ENCODE measurements at places on chromosomes 12 and 14.

GRCh38 chr12:130696379-130697100, 19.6 kb downstream of the RIMBP2 start:
- DNase-seq: no peak

DNA sequence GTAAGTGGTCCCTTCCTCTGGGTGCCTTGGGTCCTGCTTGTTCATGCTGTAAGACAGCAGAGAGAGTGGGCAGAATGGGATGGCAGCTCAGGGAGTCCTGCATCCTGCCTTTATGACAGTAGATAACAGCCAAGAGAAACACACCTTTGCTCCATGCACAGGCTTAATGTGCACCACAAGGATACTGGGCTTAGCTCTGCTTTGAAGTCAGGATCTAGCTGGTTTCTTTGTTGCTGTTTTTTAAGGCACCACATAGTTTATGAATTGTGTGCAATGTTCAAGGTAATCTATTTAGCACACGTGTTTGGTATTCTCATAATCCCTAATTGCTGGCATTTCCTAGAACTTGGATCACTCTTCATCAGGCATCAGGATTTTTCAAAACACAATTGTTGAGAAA, 239.5 kb upstream of the DCN start:
- no peak for DNase-seq

DNA sequence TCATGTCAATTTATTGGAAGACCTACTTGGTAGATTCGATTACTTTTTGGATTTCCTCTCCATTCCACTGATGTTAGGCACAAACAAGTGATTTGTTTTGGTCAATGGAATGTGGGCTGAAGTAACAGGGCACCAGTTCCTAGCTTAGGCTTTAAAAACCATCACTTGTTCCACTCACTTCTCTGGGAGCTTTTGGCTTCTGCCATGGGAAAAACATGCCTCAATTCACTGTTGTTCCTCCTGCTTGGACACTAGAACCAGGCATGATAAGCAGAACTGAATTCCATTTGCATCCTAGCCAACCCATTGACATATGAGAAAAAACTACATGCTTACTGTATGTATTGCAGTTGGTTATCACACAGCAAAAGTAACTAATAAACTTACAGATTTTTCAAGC, 47.8 kb downstream of the LLPH start:
- DNase-seq: no peak

- no peak for DNase-seq
Measured at GRCh38 chr14:103296987-103297386, 37.0 kb upstream of the EIF5 start.

DNA sequence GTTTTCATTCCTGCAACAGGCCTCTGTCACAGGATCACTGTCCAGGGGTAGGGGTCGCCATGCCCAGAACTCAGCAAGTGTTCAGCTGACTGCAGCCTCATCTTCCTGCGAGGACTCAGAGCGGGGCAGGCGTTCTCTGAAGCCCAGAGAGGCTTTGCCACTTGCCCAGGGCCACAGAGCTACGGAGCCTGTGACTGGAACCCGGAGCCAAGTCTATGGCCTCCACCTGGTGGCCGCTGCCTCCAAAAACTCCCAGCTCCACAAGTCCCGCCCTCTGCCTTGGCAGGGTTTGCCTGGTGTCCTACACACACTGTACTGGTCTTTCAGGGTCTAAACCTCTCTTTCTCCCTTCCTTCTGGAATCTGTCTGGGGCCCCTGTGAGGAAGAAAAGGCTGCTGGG, 8.7 kb upstream of the PPP1R13B start:
- DNase-seq: no peak

DNA sequence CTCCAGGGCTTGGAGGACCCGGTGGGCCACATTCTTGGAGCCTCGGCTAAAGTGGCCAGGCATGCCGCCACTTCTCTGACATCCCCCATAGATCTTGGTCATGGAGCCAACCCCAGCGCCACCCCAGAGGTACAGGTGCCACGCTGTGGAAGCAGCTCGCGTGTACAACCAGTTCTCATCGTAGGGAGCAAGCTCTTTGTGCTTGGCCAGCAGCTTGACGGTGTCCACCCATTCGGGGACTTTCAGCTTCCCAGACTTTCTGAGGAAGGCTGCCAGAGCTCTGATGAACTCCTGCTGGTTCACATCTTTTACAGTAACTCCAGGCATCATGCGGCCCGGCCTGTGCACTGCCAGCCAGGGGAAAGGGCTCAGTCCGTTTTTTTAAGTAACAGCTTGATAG, 29.3 kb upstream of the EAPP start:
- no peak for DNase-seq

GRCh38 chr14:29906256-29906870, 21.3 kb downstream of the PRKD1 start:
- no peak for DNase-seq

- DNase-seq: no peak
Measured at GRCh38 chr12:1126091-1126490, 135.1 kb downstream of the ERC1 start.

GRCh38 chr12:53181935-53182334, 1.2 kb upstream of the CSAD start:
- no peak for DNase-seq

GRCh38 chr14:92225731-92226130, 97.2 kb upstream of the SLC24A4 start:
- no peak for DNase-seq

- no peak for DNase-seq
Measured at GRCh38 chr14:42802346-42802745, 1195.7 kb downstream of the LRFN5 start.

- DNase-seq: no peak
Measured at GRCh38 chr12:27480016-27480415, 33.5 kb downstream of the SMCO2 start.

- DNase-seq: no peak
Measured at GRCh38 chr14:68124979-68125731, 305.6 kb downstream of the RAD51B start.

- no peak for DNase-seq
Measured at GRCh38 chr12:13093191-13093847, 10.1 kb downstream of the GSG1 start.

DNA sequence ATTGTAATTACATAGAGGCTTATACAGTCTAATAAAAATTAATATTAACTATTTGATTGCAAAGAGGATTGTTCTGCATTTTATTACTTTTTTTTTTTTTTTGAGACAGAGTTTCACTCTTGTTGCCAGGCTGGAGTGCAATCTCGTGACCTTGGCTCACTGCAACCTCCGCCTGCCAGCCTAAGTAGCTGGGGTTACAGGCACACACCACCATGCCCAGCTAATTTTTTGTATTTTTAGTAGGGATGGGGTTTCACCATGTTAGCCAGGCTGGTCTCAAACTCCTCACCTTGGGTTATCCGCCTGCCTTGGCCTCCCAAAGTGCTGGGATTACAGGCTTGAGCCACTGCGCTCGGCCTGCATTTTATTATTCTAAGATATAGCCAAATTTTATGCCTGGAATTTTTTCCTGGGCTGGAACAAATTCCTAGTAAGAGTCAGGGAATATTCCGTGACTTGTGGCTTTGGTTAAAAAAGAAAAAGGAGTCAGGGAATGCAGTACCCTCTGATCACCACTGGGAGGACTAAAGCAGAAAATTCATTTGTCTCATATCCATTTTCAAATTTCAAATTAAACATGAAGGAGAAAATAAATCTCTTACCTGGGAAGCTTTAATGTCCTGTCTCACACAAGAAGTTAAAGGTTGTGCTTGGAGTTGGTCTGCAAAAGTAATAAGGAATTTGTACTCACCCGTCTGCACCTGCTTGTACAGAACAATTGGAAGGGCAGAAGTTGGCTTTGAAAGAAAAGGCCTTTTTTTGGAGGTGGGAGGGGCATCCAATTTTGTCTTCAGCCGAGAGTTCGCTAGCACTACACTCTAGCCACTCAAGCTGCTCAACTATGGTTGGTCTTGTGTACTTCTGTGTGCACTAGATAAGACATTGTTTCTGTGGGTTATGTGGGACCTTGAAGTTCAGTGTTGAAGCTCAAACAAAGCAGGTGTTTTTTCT, 8.7 kb downstream of the MARK3 start:
- DNase-seq: no peak

GRCh38 chr12:67356380-67356774, 87.2 kb downstream of the CAND1 start:
- no peak for DNase-seq

- DNase-seq: no peak
Measured at GRCh38 chr12:107526555-107527180, 158.9 kb upstream of the PWP1 start.

DNA sequence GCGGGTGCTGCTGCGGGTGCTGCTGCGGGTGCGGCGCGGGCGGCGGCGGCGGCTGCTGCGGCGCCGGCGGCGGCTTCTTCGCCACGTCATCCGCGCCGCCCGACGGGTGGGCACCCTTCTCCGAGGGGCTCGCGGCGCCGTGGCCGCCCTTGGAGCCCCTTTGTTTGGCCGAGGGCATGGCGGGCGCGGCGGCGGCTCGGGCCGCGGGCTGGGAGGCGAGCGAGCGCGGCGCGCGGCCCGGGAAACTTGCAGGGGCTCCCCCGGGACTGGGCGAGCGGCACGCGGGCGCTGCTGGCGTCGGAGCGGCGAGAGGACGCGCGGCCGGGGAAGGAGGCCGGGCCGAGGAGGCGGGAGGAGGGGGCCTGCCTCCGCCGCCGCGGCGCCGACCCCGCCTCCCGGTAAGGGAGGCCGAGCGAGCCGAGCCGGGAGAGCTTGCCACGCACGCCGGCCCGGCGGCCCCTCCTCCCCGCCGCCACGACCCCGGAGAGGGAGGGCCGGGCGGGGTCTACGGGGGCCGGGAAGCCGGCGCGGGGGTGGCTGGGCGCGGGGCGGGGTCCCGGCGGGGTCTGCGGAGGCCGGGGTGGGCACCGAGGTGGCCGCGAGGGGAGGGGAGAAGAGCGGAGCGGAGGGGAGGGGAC, at the start of gene CKAP4:
Gene CKAP4 (minus strand): TSS at position 347 of the 638 bp plus-strand sequence. CDS start 169 bp downstream, at position 178.
- peak; percentile 65 for DNase-seq

GRCh38 chr12:15428632-15429031, 106.3 kb downstream of the PTPRO start:
- no peak for DNase-seq

GRCh38 chr14:77208291-77208978, 26.8 kb downstream of the TMEM63C start:
- peak; percentile 87 for DNase-seq

- DNase-seq: no peak
Measured at GRCh38 chr12:110286623-110287022, 5.6 kb downstream of the ATP2A2 start.

GRCh38 chr12:57826966-57827365, 8.4 kb upstream of the AVIL start:
- no peak for DNase-seq

GRCh38 chr12:104682790-104683279, 226.1 kb downstream of the CHST11 start:
- no peak for DNase-seq

GRCh38 chr12:126781593-126781992, 1485.4 kb upstream of the TMEM132C start:
- DNase-seq: no peak

DNA sequence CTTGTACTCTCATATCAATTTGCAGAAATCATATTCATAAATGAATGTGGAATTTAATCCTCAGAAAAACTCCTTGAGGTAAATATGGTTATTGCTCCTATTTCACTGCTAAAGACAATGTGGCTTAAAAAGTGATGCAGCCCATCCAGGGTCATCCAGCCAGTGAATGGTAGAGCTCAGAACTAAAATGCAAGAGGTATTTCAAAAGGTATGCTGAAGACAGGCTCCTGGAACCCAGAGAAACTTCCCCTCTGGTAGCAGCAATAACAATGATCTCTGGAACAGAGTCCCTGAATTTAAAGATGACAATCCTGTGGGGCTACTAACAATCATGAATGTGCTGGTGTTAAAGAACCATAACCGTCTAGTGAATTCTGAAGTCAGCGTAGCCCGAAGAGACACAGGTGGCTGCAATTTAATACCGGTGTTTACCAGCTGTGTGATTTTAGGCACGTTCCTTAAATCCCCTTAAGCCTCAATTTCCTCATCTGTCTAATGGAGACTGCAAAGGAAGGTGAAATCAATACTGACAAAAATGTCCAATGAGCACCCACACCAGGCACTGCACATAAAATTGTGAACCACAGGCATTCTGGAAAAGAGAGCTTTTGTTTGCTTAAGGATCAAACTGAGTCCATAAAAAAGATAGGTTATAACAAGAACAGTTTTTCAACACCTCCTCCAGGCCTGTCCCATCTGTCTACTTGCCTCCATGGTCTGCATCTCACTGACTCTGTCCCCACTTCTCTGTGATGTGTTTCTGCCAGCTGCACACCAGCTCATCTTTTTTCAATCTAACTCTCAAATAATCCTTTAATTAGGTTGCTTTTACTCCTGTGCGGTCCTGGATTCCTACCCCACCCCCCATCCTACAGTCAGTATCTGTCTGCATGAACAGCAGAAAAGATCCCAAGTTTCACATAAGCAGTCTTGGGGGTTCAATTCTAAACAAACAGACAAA, 10.5 kb downstream of the TM7SF3 start:
- no peak for DNase-seq

- DNase-seq: no peak
Measured at GRCh38 chr14:69880044-69880487, 850 bp downstream of the SMOC1 start.

- DNase-seq: no peak
Measured at GRCh38 chr12:106480251-106480650, 102.6 kb upstream of the RFX4 start.

- no peak for DNase-seq
Measured at GRCh38 chr14:64806202-64806861, 73.4 kb downstream of the SPTB start.

DNA sequence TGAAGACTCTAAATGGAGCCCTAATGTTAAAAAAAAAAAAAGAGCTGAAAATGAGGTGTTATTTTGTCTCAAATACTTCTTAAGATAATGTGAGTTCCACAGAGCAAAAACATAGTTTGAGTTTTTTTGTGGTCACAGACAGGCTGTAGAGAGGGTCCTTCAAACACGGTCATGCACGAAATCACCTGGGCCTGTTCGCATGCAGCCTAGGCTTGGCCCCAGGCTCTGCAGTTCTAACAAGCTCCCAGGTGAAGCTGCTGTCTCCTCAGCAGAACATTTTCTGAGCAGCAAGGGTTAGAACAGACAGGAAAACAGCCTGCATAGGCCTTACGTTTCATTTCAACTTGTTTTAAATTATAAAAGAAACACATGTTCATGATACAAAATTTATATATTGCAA, 65.4 kb upstream of the TBPL2 start:
- no peak for DNase-seq

DNA sequence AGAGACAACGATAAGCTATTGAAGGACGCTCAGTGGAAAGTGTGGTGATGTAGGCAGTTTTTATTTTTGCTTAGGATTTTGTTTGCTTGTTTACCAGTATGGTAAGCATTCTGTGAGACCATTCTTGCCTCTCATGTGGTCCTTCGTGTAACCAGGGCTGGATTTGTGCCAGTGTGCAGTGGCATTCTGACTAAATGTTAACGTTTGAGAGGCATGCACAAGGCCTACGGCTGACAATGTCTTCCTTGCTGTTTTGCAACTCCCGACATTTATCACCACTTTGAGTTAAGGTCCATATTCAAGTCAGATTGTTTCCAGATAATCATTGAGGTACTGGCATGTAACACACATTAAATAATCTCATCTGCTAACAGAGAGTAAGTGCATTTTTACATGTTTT, 102.3 kb upstream of the BCAT1 start:
- DNase-seq: no peak

- DNase-seq: no peak
Measured at GRCh38 chr12:105040476-105040875, 43.8 kb downstream of the ALDH1L2 start.

- peak; percentile 19 for DNase-seq
Measured at GRCh38 chr14:77924141-77924948, 124.4 kb downstream of the ADCK1 start.

GRCh38 chr14:85190251-85190650, 339.7 kb upstream of the FLRT2 start:
- DNase-seq: no peak

All from left renal cortex interstitium (tissue), 4 donors.